ENCODE measurements at places on chromosomes 11 and 22.

DNA sequence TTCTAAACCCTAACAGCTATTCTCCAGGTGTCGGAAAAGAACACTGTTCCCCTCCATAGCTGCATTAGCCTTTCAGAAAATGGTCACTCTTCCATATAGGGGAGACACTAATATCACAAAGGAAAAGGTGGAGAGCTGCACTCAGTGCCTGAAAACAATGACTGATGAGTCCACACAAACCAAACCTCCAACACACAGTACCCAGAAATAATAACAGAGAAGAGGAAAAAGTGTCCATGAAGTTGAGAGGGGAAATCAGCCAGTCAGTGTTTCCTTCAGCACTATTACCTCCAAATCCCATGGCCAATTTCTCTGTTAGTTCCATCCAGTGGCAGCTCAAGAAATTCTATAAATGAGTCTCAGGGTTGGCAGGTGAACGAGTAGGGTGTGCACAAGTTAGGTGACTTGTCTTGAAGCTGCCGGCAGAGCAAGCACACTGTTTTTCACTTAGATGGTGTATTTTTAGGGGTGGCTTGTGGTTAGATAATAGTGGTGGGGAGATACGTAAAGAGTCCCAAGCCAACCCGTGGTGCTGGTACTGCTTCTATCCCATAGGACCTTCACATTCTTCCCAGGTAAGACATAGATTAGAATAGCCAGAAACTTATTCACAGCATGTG, 84.5 kb upstream of the CHRM4 start:
- no peak for DNase-seq

GRCh38 chr11:110174645-110175310, 81.6 kb downstream of the ZC3H12C start:
- no peak for DNase-seq

- DNase-seq: no peak
These were observed 80.3 kb upstream of the MYOD1 start for GRCh38 chr11:17639091-17639490.

DNA sequence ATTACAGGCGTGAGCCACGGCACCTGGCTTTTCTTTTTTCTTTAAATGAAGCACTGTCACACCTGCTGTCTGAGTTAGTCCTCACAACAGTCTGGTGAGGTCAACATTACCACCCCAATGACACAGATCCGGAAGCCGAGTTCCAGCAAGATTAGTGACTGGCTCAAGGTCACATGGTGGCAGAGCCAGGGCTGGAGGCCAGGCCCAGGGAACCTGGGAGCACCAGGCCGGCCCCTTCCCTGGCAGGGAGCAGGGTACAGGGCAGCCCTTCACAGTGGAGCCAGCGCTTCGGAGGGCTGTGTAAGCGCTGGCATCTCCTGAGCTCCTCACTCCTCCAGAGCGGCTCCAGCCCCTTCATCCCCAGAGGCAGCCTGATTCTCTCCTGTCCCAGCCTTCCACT, 118.7 kb downstream of the ST3GAL4 start:
- no peak for DNase-seq
